ENCODE measurements at places on chromosomes 16 and 17.

DNA sequence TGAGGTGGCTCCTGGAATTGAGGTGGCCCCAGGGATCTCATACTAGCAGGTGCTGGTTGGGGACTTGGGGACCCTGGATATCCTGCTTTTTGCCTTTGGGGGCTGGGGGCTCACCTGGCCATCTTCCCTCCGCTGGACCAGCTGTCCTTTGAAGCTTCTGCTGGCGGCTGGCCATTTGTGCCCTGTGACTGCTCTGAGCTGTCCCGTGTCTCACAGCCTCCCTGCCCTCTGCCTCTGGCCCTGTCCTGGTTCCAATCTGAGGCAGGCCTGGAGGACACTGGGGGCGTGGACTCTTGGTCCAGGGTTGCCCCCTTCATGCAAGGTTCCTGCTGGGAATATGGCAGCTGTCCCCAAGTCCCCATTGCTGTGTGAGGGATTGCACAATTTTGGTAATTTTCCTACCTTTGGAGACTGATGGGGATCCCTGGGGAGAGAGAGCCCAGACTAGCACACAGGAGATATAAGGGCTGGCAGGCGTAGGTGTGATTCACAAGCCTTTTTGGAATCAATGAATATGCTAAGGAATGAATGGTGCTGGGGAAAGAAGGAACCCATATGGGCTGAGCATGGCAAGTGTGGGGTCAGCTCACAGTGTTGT, 19.2 kb downstream of the ADCY7 start:
- DNase-seq: no peak

- no peak for DNase-seq
Observed at GRCh38 chr17:39702901-39703893, 3.3 kb downstream of the ERBB2 start.

DNA sequence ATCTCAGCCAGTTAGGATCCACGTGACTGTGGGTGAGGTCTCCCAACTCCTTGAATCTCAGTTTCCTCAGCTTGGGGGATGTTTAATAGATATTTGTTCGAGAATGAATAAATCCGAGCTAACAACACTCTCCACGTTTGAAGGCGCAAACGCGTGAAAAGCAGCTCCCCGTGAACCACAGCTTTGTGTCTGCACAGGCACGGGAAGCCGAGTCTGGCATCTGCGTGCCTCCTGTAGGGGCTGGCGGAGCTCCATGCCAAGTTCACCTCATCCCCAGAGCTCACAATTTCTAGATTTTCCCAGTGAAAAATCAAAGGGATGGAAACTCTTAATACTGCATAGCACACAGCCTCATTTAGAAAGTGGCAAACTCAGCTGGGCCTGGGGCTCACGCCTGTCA, 14.3 kb downstream of the SGSH start:
- no peak for DNase-seq

DNA sequence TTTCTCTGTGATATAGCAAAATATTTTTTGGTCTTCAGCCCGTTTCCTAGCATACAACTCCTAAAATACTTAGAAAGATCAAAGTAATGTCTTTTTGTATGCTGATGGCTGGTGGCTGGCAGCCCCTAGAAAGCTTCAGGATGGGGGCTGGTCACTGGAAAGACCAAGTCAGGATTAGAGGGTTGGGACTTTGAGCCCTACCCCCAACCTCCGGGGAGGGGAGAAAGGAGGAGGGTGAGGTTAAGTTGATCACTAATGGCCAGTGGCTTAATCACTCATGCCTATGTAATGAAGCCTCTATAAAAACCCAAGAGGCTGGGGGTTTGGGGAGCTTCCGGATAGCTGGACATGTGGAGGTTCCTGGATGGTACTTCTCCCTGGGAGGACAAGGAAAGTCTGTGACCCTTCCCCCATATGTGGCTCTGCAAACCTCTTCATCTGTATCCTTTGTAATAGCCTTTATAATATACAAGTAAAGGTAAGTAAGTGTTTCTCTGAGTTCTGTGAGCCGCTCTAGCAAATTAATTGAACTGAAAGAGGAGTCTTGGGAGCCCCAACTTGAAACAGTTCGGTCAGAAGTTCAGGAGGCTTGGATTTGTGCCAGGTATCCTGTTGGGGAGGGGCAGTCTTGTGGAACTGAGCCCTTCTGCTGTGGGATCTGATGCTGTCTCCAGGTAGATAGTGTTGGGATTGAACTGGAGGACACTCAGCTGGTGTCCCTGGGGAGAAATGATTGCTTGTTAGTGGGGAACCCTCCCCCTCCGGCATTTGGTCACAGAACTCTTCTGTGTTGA, 3.5 kb downstream of the SLC7A6 start:
- DNase-seq: no peak

GRCh38 chr16:68776821-68777485, 39.9 kb downstream of the CDH1 start:
- no peak for DNase-seq

- DNase-seq: no peak
Observed at GRCh38 chr17:82640036-82640435, 8.2 kb downstream of the WDR45B start.

- DNase-seq: no peak
Observed at GRCh38 chr16:82643936-82644630, 17.3 kb downstream of the CDH13 start.

GRCh38 chr16:86901483-86901882, 323.1 kb downstream of the FOXL1 start:
- DNase-seq: no peak

DNA sequence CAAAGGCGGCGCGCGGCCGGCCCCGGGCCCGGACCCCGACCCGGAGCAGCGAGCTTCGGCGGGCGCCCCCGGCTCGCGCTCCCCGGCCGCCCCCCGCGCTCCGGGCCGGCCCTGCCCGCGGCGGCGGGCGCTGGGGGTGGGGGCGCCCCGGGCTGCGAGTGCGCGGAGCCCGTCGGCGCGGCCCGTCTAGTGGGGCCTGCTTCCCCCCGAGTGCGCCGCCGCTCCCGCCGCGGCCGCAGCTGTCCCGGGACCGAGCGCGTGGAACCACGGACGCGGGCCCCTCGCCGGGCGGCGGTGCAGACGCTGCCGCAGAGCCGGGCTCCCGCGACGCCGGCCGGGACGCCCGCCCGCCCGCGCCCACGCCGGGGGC, 308 bp downstream of the ADCY9 start:
- no peak for DNase-seq

DNA sequence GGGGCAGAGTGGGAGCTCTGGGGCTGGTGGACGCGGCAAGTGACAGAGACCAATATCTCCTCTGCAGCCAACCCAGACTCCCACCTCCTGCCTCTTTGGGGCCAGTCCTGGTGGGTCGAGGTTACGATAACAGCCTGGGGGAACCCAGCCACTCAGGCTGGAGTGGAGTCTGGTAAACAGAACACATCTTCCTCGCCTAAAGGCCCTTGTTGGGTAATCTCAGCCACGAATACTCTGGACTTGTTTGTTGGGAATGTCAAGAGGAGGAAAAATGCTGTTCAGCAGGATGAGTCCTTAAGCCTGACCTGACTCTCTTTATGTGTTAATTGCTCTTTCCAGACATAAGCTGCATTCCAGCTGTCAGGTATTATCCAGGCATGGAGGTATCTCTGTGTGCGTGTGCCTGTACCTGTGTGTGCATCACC, 8.0 kb upstream of the SPNS2 start:
- DNase-seq: no peak

All from KBM-7 (cell line).